ENCODE measurements at places on chromosomes 12 and 14. TPM values are rescaled to one million over a fixed set of nuclear protein-coding genes. Genes with fewer than 3 reads are reported as not detected.

The BCAT1 gene
- total RNA-seq: 287 TPM

The CD27 gene
- 0.43 TPM for total RNA-seq

The DLGAP5 gene
- total RNA-seq: 313 TPM

The KNTC1 gene
- 196 TPM for total RNA-seq

The TEX52 gene
- not detected for total RNA-seq

DNA sequence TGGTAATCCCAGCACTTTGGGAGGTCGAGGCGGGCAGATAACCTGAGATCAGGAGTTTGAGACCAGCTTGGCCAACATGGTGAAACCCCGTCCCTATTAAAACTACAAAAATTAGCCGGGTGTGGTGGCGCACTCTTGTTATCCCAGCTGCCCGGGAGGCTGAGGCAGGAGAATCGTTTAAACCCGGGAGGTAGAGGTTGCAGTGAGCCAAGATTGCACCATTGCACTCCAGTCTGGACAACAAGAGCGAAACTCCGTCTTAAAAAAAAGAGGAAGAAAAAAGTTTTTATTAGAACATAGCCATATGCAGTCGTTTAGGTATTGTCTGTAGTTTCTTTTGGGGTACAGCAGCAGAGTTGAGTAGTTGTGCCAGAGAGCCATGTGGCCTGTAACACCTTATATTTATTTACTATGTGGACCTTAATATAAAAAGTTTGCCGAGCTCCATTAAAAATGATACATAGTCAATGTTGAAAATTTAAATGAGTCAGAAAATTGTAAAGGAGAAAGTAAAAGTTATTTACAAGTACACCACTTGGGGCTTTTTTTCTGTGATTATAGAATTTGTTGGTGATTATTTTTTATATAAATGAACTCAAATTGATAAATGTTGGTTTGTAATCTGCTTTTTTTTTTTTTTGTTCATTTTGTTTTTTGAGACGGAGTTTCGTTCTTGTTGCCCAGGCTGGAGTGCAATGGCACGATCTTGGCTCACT is 2.2 kb downstream of the ADIPOR2 start:
- H3K4me3 ChIP-seq: no peak overlapping the region
- H3K27ac ChIP-seq: no peak overlapping the region
- H3K36me3 ChIP-seq: no peaks in the 10 kb centered on the region

DNA sequence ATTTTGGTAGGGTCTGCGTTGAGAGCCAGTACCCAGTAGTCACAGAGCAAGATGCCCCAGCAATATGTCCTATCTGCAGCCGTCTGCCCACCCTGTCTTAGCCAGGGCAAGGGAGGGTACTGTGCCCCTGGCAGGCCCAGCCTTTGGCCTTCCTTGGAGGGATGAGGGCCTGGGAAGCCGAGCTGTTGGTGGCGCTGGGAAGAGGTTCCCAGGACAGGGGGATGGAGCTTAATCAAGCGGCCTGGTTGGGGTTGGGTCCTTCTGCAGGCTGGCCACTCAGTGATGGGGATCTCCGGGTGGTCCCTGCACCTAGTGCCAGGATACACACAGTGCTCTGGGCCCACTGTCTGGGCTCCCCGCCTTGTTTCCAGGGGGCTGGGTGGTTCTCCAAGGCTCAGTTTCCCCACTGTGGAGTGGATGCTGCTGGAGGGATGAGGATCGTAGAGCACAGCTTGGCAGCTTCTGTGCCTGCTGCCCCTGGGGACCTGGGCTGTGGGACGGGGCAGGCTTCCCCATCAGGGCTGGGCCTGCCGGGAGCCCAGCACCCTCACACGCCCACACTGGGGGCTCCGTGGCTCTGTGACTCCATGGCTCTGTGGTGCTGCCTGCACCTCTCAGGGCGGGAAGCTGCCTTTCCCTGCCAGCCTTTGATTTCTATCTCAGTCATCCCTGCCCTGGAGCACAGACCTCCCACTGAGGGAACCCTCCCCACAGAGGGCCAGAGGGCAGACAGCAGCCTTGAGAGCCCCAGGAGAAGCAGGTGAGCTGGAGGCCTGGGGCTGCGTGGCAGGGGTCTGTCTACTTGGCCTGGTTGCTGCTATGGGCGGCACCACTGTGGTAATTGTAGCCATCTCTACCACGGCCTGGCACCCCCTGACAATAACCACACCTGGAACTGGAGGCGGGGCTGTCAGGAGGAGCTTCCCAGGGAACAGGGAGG is 357.0 kb downstream of the TMEM121 start:
- no peak overlapping the region for H3K27ac ChIP-seq
- no peaks in the 10 kb centered on the region for H3K36me3 ChIP-seq
- H3K27me3 ChIP-seq: no peaks in the 10 kb centered on the region
- no peaks in the 10 kb centered on the region for H3K4me1 ChIP-seq
- no peak overlapping the region for H3K4me3 ChIP-seq

GRCh38 chr12:5487948-5488625 is 56.2 kb downstream of the NTF3 start:
- DNase-seq: no peak
- no peaks in the 10 kb centered on the region for H3K36me3 ChIP-seq
- no peak overlapping the region for H3K27ac ChIP-seq

DNA sequence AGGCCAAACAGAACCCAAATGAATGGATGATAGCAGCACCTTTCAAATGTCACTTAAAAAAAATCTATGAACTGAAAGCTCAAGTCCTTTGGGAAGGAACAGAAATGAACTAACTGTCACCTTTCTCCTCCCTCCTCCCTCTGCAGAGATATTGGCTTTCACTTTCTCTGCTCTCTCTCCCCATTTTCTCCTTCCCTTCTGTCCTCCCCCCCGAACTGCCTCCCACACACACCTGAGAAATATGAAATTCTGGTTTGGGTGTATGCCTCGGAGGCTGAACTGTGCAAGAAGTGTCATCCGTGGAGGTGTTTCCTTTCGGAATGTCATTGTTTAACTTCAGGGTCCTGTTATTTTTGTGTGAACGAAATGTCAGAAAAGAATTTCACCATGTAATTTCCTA is 87.8 kb downstream of the NEDD1 start:
- peaks cover 49% of the 10 kb centered on the region for H3K4me1 ChIP-seq
- no peak overlapping the region for H3K4me3 ChIP-seq
- no peaks in the 10 kb centered on the region for H3K27me3 ChIP-seq
- no peak overlapping the region for H3K27ac ChIP-seq
- no peaks in the 10 kb centered on the region for H3K36me3 ChIP-seq

DNA sequence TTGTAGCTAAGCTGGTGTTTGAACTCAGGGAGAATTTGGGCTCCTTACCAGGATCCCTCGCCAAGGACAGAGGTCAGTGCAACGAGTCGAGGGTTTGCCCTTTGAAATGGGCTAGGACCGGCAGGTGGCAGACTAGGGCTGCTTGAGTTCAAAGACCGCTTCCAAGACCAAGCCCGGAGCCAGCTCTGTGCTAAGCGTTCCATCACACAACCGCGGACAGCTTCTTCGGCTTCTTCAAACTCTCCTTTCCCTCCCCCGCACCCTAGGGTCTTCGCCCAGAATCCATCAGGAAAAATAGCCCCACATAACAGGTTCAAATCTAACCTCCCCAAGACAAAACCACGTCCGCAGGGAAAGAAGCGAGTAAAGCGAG is 705 bp upstream of the FLVCR2 start:
- DNase-seq: peak; percentile 93
- H3K27ac ChIP-seq: no peak overlapping the region
- no peaks in the 10 kb centered on the region for H3K4me1 ChIP-seq
- peaks cover 10% of the 10 kb centered on the region for H3K27me3 ChIP-seq
- H3K4me3 ChIP-seq: peak overlapping the region; percentile 57

GRCh38 chr12:109765446-109765810 is 51.8 kb downstream of the FAM222A start:
- DNase-seq: no peak
- H3K27ac ChIP-seq: no peak overlapping the region
- H3K27me3 ChIP-seq: no peaks in the 10 kb centered on the region
- H3K36me3 ChIP-seq: no peaks in the 10 kb centered on the region

The TSPAN19 gene
- total RNA-seq: 4.3 TPM

The FAM234B gene
- total RNA-seq: 23.1 TPM

The MMP19 gene
- 0.13 TPM for total RNA-seq

The NRXN3 gene
- total RNA-seq: 5.9 TPM

- DNase-seq: no peak
- no peaks in the 10 kb centered on the region for H3K36me3 ChIP-seq
- H3K4me3 ChIP-seq: no peak overlapping the region
- H3K27me3 ChIP-seq: no peaks in the 10 kb centered on the region
- no peaks in the 10 kb centered on the region for H3K4me1 ChIP-seq
Observed at GRCh38 chr12:95328708-95329107, 111.1 kb downstream of the VEZT start.

DNA sequence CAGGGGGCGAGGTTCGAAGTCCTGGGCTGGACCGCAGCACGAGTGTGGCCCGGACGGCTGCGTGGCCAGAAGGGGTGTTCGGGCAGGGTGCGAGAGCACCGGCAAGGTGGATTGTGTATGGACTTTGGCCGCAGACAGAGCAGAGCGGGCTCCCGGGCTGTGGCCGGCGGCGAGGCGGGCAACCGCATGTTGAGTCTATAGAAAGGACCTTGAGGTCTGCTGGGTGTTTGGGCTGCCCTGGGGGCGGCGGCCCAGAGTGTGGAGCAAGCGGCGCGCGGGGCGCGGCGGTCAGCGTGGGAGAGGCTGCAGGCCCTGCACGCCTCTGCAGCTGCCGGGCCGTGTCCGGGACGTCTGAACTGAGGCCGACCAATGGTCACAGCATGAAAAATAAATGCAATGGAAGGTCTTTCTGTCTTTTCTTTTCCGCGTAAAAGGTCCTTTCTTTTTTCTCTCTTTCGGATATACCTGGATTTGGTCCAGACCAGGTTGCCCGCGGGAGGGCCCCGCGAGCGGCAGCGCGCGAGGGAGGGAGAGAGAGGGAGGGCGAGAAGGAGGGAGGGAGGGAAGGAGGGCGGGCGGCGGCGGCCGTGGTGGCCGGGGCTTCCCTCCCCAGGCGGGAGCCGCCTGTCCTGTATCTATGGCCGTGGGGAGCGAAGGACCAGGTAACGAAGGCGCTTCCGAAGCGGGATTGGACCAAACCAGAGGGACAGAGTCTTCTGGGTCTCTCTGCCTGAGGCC is 5.5 kb upstream of the HOXC9 start:
- H3K27me3 ChIP-seq: peaks cover 100% of the 10 kb centered on the region
- DNase-seq: no peak
- no peak overlapping the region for H3K27ac ChIP-seq

DNA sequence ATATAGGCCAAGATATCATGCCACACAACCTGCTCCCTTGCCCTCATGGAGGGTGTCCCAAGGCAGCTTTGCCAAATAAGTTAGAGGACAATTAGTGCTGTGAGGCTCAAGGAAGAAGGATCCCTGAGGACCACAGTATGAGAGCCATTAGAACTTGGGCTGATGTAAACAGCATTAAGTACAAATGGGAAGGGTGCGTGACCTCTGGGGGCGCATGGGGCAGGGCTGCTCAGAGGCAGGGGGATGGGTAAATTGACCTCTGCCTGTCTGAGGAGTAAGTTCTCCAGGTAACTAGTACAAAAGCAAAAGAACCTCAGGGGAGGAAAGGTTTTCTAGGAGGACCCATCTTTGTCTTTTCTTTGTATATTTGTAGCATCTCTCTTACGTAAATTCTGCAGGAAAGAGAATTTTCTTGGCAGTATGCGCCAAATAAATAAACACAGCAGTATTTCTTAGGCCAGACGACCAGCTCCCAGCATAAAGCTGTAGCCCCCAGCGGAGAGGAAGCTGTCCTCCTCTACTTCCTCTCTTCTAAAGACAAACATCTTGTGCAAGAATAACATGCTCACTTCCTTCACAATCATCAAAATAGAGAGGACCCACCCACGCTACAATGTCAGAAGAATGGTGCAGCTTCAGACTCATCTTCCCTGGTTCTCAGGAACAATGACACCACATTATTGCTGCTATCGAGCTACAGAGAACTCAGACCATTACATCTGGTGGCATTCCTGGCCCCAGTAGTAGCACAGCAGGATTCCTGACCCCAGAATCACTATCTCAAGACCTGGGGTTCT is 16.4 kb upstream of the VWF start:
- H3K36me3 ChIP-seq: no peaks in the 10 kb centered on the region
- H3K27ac ChIP-seq: no peak overlapping the region
- DNase-seq: no peak
- no peak overlapping the region for H3K4me3 ChIP-seq
- no peaks in the 10 kb centered on the region for H3K4me1 ChIP-seq
- no peaks in the 10 kb centered on the region for H3K27me3 ChIP-seq

DNA sequence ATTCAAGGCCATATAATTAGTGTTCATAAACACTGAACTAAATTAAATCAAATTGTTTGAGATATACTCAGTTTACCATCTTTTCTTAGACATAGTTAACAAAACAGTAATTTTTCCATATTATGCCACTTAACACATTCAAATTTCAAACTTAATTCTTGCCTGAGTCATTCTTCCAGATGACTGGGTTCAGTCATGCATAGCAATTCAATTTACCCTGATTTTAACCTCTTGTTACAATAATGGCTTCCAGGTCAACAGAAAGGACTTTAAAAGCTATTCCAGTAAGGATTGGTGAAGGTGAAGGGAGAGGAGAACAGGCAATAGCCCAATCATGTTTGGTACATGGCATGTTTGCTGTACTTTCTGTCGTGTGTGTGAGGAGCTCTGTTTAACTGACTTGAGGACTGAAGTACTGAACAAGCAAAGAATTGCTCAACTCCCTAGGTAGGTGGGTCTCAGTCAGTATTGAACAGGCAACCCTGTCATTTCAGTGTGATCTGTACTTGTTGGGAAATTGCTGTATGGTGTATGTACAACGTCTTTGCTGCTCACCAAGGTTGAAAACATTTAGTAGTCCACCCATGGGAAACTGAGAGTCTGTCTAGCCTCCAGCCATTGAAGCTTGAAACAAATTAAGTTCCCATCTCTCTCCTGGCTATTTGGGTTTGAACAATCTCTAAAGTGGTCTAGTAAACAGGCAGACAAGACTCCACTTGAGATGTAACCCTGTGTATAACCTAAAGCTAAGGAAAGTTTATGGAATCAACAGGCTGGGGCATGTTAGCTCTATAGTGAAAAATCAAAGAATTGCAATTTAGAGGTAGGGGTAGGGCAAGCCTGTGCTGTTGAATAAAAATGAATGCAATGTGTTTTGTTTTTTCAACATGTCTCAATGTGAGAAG is 327.2 kb downstream of the BTG1 start:
- DNase-seq: peak; percentile 5
- H3K27ac ChIP-seq: no peak overlapping the region
- no peak overlapping the region for H3K4me3 ChIP-seq
- H3K27me3 ChIP-seq: no peaks in the 10 kb centered on the region
- no peaks in the 10 kb centered on the region for H3K36me3 ChIP-seq
